ENCODE measurements at places on chromosomes 7 and 10.

GRCh38 chr10:3969876-3970666 lies 185.1 kb upstream of the KLF6 start:
- no peak for DNase-seq

DNA sequence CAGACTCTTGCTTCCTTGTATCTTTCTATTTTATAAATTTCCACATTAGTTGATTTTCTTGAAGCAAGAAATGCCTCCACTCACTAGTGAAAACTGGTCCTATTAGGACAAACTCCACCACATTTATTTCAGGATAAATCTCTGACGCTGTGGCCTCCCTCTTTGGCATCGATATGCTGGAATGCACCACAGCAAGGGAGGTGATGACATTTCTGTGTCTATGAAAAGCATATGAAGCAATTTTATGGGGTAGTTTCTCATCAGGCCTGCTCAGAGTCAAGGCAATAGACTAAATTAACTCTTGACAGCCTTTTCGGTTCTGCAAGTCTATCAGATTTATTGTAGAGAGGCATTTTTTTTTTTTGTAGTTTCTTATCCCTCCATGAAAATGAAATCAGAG lies 304.4 kb downstream of the ZEB1 start:
- DNase-seq = no peak

GRCh38 chr10:32142646-32143045 lies 86.4 kb upstream of the KIF5B start:
- DNase-seq = no peak

GRCh38 chr10:79547973-79548372 lies 12.2 kb downstream of the SFTPA2 start:
- DNase-seq = no peak

DNA sequence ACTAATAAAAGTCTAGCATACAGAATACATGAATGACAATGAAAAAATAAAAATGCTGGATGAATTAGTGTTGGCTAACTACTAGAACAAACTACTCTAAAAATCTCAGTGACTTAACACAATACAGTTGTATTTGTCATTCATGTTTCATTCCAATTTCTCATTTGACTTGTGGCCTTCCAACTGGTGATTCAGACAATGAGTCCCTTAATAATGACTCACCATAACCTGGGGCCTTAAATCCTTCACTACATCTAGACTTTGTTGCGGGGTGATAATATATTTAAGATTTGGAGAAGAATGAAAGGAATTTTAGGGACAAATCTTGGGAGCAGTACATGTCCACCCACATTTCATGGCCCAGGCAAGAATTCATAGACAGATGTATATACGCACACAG lies 90.5 kb upstream of the POM121L12 start:
- no peak for DNase-seq

DNA sequence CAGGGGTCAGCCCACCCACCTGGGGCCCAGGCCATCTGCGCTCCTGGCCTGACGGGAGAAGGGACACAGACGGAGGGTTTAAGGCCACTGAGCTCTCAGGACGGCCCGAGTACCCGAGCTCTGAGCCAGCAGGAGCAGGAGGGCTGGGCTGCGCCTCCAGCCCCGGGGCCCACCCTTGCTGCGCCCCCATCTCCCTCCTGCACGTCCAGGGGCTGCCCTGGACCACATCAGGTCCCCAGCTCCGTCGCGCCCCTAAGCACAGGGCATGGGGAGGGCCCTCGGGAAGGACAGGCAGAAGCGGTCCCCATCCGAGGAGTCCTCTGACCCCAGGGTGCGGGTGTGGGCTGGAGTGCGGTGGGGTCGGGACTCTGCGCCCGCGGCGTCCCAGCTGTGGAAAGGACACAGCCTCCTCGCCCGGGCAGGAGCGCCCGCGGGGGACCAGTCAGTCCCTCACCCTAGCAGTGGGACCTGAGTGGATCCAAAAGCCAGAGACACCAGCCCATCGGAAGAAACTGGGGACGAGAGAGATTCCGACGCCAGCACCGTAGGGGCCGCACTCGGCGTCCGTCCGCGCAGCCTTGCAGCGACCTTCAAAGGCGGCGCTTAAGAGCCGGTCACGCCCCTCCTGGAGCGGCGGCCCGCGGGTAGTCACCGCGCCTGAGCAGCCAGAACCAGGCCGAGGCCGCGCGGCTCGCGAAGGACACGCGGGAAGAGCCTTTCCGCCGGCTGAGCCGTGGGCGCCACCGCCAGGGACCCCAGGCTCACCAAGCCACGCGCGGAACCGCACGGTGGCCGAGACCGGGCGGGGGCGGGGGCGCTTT lies 15.9 kb downstream of the CAMK2B start:
- DNase-seq = peak; percentile 18

DNA sequence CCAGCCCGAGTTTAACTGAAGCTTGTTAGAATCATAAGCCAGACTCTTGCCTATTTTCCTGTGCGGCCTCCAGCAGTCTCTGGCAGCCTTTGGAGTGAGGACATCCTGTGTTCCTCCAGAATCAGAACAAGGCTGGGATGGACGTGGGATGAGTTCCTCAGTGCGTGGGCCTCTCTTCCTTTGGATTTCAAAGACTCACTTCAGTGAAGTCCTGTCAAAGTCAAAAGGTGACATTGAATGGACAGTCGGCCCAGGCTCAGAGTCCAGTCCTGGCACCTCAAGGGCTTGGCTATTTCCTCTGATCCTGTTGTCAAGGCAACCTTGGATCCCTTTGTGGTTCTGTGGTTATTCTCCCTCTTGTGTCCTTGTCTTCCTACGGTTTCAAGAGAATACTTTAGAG lies 21.4 kb upstream of the SMC3 start:
- DNase-seq = no peak

GRCh38 chr10:33215635-33216034 lies 118.8 kb downstream of the NRP1 start:
- DNase-seq = no peak

GRCh38 chr7:125316466-125316865 lies 386.8 kb upstream of the POT1 start:
- no peak for DNase-seq

- no peak for DNase-seq
Measured at GRCh38 chr7:116876664-116877442, 14.5 kb downstream of the CAPZA2 start.

GRCh38 chr10:121104476-121105111 lies 253.4 kb downstream of the WDR11 start:
- no peak for DNase-seq

- no peak for DNase-seq
Measured at GRCh38 chr7:135490783-135491182, 19.1 kb downstream of the CNOT4 start.

DNA sequence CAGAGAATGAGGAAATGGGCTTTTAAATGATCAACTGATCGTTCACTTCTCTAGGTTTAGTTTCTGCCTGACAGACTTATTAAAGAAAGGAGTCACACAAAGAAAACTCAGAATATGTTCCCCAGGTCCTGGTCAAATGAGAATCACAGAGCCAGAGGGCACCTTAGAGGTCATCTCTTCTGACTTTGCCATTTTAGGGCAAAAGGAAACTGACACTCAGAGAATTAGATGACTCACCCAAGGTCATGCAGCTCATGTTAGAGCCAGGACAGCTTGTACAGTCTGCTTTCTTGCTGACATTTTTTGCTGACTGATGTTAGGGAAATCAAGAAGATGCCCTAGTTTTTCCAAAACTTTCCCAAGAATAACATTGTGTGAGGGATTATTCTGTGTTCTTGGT lies 312.7 kb upstream of the SP8 start:
- DNase-seq = no peak

- no peak for DNase-seq
Measured at GRCh38 chr7:117427258-117427701, at the start of gene ASZ1. TSS of gene ASZ1 (minus strand) at chr7:117427493. CDS start at chr7:117427460, 33 bp downstream.

DNA sequence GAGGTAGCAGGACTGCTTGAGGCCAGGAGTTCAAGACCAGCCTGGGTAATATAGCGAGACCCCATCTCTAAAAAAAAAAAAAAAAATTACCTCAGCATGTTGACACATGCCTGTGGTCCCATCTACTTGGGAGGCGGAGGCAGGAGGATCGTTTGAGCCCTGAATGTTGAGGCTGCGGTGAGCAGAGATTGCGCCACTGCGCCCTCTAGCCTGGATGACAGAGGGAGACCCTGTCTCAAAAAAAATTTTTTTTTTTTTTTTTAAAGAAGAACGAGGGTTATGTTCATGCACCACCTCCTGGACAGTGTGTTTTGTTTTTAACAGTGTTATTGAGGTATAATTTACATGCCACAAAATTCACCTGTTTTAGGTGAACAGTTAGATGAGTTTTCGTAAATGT lies 51.1 kb upstream of the SEPHS1 start:
- DNase-seq = no peak

- no peak for DNase-seq
Measured at GRCh38 chr10:12348294-12348869, 965 bp upstream of the CAMK1D start.

DNA sequence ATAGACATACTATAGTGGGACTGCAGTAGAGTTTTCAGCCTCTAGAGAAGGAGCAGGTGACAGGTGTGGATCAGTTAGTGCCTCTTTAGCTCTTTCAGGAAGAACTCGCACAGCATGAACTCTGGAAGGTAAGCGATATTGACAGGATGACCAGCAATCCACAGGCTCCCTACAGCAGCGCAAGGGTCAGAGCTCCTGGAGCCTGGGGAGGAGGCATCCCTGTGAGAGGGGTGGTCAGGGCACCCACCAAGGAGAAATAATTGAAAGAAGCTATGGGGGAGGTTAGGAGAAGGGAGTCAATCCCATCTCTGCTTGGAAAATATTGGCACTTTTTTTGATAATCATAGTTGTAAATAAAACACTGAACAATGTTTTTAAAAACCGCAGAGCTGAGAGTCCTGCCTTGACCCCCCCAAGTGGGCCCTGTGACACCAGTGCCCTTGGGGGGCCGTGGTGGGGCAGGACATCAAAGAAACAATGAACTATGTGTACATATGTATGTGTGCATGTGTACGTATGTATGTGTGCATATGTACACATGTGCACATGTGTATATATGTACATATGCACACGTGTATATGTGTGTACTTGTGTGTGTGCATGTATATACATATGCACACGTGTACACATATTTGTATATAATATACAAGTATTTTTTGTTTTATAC lies 13.8 kb downstream of the AKR1C3 start:
- DNase-seq = no peak

DNA sequence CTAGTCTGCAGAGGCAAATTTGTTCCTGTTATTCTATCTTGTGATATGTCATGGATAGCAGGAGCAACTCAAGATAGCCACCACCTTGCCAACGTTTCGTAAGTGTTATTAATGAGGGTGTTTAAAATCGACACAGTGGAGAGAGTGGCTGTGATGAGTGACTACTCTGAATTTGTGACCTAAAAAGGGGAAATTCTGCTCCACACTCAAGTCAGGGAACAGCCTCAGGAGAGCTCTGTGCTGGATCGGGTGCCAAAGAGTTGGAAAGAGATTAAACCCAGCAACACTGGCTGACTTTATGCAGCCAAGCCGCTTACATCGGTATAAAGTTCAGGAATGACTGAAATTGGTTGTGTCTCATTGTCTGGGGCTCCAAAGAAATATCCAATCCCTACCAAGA lies 9.5 kb downstream of the TACC2 start:
- DNase-seq = no peak

- DNase-seq = no peak
Measured at GRCh38 chr10:47039562-47039913, 128.3 kb downstream of the PTPN20 start.

DNA sequence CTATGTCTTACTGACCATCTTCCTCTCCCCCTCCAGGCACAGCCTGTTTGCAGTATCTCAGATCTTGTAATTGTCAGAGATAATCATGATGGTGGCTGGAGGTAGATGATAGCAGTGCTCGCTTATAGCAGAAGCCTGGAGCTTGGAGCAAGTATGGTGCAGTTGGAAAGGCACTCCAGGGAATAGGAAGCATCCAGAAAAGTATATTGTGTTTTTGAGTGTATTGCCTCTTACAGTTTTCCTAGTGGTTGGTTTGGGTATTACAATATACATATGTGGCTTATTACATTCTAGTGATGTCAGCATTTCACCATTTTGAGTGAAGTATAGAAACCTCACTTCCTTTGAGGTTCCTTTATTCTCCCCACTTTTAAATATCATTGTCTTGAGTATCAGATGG lies 101.5 kb downstream of the STK31 start:
- no peak for DNase-seq

DNA sequence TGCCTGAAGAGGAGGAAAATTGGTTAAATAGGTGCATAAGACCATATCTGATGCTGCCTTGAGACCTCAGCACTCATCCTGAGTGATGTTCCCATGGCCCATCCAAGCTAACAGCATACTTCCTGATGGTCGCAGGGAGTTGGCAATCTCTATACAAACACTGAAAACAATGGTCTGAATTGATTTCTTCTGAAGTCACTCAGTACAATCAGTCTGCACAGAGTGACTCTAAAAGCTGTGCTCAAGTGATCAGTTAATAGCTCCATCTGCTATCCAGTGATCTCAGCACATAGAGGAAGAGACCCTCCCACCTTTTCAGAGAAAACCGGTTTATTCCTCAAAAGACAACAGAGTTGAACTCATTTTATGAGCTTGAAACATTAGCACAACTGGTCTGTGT lies 3.9 kb downstream of the PPP1R17 start:
- no peak for DNase-seq

GRCh38 chr10:74922921-74923320 lies 96.5 kb downstream of the KAT6B start:
- DNase-seq = no peak

DNA sequence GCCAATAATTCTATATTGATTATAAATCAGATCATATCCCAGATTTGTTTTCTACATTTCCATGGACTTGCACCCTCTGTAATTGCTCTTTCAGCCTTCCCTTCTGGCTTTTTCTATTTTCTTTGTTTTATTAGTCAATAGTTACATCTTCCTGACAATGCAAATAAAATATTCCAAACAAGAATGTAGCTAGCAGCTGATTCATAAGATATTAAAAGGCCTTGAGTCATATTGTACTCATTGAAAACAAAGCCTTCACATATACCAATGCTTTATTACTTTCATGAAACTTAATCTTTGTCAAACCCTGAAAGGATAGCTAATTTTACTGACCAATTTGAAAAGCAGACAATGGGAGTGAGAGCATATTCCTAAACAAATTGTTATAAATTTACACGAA lies 10.7 kb upstream of the SFMBT2 start:
- no peak for DNase-seq

- DNase-seq = no peak
Measured at GRCh38 chr7:48875045-48875916, 49.1 kb upstream of the CDC14C start.

- DNase-seq = no peak
Measured at GRCh38 chr7:146844405-146844804, 727.8 kb downstream of the CNTNAP2 start.
